T-helper 17 cell (primary cell): ENCODE measurements at places on chromosomes 3 and 15.

- no peak for DNase-seq
Measured at GRCh38 chr15:59587085-59587826, 24.3 kb upstream of the GCNT3 start.

GRCh38 chr15:41483519-41483918, 10.2 kb upstream of the ITPKA start:
- DNase-seq, result no peak

DNA sequence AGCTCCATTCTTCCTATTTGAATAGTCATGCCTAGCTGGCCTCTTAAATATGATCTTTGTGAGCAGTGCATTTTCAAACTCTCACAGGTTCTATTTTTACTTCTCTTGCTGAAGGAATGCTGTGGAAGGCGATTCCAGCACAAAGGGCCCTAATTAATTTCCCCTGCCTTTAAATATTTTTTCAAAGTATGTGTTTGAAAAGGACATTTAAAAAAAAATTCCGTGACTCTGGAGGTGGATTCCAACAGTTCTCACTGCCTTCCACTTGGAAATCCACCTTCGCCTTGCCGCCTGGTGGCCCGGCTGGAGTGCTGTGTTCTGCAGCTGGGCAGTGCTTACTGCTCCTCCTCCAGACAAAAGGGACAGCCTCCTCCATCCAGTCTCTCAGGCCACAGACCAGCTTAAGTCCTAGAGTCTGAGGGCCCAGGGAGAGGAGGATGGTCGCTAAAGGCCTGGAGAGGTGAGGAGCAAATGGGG, 61.5 kb upstream of the CORO2B start:
- DNase-seq, result no peak

- peak; percentile 68 for DNase-seq
Measured at GRCh38 chr3:10198761-10199649, 34.3 kb downstream of the IRAK2 start.

- no peak for DNase-seq
Measured at GRCh38 chr3:134696155-134696554, 45.3 kb upstream of the KY start.

DNA sequence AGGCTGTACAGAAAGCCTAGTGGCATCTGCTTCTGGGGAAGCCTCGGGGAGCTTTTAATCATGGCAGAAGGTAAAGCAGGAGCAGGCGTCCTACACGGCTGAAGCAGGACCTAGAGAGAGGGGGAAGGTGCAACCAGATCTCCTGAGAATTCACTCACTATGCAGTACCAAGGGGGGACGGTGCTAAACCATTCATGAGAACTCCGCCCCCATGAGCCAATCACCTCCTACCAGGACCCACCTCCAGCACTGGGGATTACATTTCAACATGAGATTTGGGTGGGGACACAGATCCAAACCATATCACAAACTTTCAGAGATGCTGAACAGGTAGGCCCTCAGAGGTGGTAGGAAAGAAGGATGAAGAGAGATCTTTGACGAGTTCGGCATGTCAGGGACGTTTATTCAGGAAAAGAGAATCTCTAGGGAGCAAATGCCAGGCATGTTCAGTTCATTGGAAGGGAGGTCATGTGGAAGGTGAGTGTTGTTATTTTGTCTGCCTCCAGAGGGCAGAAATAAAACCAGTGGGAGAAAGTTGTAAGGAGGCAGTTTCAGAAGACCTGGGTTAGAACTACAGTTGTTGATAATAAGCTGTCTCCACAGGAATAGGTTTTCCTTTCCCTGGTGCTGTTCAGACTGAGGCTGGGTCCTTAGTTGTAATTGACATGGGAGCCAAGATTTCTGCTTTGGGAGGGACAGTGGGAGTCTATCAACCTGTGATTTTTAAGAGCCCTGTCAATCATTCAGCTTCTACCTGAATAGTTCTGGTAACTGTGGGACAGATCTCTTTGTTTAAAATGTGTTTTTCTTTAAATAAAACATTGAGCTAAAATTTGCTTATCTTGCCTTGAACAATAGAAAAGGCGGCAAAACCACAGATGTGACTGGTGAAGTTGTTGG, 4.3 kb upstream of the FNDC3B start:
- no peak for DNase-seq

DNA sequence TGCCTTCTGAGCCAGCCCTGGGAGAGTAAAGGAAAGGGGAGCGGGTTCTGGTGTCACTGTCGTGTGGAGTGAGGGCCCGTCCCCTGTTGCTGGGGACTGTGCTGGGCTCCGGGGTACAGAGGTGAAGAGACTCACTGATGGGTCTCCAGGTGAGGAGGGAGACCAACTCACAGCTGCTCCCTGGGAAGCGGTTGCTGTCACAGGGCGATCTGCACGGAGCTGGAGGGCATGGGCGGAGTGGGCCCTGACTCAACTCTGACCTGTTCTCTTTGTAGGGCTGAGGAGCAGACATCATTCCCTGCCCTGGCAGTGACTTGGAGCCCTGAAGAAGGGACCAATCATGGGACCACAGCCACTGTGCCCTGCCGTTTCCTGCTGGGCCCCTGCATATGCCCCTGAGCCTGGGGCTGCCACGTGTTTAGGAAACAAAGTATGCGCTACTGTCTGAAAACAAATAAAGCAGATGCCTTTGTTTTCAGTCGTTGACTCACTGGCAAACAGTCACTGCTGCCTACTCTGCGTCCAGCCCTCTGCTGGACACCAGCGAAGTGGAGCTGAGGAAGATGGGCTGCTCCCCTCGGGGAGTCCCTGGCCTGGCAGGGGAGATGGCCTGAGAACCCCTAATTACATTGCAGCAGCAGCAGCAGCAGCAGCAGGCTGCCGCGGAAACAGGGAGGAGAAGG, 22.9 kb upstream of the PLXNA1 start:
- DNase-seq, result no peak

DNA sequence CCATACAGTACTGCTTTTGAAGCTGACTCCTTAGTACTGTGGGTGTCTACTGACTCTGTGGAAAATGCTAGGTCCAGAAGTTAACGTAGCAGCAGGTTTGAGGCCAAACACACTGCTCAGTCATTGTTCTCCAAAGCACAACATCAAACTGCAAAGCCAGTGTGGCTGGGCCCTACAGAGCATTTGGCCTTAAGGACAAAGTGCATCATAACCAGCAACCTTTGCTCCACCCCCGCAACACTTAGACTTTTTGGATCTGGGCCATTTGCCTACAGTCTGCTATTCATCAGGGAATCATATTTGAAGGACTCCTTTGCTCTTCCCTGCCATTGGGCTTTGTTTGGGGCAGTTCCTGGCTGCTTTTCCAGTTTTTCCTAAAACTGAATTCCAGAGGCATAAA, 43.1 kb upstream of the ARL6 start:
- no peak for DNase-seq

DNA sequence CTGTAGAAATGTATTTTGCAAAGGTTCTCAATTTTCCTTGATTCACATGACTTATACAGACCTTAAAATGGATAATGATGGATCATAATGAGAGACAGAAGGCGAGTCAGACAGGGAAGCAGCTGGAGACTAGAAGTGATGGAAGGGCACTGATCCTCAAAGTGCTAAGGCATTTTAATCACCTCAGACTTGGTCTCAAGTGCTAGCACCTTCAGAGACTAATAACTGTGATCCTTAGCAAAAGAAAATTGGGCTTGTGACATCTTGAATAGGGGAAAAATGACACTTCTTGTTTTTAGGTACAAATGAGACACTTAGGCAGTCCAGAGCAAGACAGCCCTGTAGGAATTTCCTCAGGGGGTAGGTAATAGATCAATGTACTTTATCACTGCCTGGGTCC, 1011.7 kb downstream of the SQOR start:
- no peak for DNase-seq

DNA sequence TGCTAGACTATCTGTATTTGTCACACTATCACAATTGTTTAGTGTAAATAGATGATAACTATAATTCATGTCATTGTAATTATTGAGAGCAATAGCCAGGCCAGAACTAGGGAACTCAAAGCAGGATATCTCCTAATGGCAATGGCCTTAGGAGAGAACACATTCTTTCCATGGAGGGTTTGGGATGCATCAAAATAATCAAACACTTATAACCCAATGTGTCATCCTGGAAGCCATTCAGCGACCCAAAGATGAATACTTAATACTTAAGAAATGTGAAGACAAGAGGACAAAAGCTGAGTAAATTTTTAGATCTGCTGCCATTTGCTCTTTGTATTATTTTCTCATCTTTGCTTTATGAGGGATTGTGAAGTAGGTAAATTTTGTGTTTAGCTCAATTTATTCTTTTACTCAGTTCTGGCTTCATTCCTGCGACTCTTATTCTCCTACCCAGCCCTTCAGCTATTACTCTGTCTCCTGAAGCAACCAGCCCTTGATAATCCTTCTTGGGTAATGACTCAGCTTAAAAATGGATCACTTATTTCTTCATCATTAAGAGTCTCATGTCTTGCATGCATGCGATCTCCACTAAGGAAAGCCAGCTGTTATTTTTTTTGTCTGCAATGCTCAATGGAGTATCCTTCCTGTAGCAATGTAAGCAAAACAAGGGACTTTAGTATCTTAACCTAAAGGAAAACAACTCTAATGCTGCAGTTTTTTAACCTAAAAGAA, 2.0 kb downstream of the OR4F15 start:
- no peak for DNase-seq

DNA sequence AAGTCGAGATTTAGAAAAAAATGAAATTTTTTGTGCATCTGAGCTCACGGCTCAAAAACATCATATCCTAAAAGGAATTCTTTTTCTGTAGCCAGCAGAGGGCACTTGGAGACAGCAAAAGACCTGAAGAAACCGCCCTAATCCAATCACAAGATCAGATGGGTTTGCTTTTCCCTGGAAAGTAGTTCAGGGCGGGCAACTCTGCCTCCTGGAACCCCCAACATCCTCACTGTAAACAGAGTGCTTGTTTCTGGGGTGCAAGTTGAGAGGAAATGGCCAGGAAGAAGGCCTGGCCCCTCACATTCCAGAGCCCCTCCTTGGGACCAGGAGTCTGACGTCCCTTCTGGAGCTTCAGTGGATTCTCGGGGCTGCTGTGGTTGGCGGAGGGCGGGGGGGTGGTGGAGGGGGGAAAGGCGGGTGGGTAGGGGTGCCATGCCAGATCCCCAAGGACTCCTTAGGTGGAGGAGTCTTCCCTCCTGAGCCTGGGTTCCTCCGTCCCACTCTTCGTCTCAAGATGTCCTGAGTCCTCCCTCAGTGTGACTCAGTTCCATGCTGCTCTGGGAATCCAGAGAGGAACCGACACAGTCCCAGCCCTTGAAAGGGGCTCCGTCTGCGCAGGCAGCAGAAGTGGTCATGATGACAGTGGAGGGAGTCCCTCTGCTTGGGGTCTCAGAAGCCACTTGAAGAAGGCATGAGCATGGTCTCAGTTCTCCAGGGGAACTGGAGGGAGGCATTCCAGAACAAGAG, 35.9 kb downstream of the CCK start:
- DNase-seq, result no peak

DNA sequence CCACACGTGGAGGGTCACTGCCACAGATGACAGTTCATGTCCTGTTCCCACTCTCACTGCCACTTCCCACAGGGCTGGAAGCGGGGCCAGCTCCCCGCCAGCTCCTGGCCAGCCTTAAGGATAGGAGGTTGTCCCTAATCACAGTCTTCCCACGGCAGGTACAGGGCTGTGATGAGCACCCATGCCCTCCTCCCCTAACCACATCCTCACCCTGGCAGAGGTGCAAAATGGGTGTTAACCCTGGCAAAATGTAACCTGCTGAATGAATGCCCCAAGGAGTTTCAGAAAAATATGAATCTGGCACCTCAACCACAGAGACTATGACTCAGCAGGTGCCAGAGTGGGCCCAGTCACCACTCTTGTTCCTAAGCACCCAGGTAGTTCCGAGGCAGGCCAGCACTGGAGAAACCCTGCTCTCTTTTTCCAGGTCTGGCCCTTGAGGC, 185.1 kb upstream of the TPM1 start:
- DNase-seq, result no peak

GRCh38 chr15:45868109-45868691, 233.4 kb downstream of the SQOR start:
- DNase-seq, result no peak

GRCh38 chr3:128052595-128053351, 536 bp downstream of the SEC61A1 start:
- DNase-seq, result no peak
